ENCODE measurements at places on chromosomes 3 and 15.

DNA sequence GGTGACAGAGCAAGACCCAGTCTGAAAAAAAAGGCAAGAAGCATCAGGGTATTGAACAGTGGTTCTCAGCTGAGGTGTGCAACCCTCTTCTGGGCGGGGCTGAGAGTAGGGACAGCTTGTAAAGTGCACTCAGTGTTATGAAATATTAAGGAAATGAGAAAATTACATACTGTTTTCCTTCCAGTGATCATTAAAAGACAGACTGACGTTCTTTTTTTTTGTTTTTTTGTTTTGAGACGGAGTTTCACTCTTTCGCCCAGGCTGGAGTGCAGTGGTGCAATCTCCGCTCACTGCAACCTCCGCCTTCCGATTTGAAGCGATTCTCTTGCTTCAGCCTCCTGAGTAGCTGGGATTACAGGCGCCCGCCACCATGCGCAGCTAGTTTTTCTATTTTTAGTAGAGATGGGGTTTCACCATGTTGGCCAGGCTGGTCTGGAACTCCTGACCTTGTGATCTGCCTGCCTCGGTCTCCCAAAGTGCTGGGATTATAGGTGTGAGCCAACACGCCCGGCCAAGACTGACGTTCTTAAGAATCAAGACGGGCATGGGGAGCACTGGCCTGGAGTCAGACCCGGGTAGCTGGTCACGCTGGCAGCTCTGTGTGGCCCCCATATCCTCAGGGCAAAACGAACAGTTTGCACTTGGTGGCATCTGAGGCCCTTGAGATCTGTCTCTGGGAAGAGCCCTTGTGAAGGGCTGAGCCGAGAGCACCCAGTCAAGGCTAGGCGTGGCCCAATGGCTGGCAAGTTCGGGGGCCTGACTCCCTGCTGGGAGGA is 11.4 kb downstream of the MAN2A2 start:
- DNase-seq = no peak

DNA sequence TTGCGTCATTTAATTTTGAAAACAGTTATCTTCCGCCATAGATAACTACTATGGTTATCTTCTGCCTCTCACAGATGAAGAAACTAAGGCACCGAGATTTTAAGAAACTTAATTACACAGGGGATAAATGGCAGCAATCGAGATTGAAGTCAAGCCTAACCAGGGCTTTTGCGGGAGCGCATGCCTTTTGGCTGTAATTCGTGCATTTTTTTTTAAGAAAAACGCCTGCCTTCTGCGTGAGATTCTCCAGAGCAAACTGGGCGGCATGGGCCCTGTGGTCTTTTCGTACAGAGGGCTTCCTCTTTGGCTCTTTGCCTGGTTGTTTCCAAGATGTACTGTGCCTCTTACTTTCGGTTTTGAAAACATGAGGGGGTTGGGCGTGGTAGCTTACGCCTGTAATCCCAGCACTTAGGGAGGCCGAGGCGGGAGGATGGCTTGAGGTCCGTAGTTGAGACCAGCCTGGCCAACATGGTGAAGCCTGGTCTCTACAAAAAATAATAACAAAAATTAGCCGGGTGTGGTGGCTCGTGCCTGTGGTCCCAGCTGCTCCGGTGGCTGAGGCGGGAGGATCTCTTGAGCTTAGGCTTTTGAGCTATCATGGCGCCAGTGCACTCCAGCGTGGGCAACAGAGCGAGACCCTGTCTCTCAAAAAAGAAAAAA is 1.2 kb downstream of the B2M start:
- DNase-seq = peak; percentile 85

GRCh38 chr3:69671082-69671952 is 67.9 kb upstream of the MITF start:
- peak; percentile 50 for DNase-seq

DNA sequence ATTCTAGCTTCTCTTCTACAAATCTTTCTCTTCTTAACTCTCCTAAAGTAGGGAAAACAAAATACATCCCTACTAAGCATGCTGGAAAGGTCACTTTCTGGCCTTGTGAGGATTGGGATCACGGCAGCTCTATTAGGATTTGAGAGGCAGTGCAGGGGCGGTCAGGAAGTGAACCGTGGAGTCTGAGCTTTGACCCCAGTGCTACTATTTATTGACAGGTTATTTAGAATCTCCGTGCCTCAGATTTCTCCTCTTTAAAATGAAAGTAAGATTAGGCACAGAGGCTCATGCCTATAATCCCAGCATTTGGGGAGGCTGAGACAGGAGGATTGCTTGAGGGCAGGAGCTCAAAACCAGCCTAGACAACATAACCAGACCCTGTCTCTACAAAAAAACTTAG is 42.0 kb upstream of the CHRM5 start:
- DNase-seq = no peak

DNA sequence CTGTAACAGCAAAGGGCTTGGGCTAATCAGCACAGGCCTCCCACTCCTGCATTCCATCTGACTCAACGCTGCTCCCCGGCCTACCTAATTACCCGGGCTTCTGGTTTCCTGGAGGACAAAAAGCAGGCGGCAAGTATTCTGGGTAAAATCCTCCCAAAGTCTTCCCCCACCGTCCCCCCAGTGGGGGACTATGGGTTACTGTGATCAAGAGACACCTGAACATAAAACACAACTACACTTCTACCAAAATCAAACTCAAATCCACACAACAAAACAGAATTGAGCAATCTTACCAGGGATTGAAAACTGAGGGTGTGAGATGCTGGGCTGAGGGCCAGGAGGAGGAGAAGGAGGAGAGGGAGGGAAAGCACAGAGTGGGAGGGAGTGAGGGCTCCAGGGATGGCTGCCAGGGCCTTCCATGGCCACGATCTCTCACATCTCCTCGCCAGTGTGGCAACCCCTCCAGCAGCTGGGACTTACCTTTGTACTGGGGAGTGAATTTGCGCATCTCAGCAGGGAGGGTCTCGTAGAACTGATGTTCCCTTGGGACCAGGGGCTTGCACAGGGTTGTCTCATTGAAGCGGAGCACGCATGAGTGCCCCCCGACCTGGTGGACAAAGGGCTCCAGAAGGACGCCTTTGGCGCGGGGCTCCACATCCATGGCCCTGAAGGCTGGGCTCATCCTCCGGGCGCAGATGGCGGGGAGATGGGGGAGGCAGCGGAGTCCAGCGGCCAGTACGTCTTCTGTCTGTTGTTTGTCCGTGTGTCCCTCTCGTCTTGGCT is 9.1 kb upstream of the NCKIPSD start:
- peak; percentile 74 for DNase-seq

- DNase-seq = no peak
These were observed 18.9 kb downstream of the SCN5A start for GRCh38 chr3:38630606-38631005.

DNA sequence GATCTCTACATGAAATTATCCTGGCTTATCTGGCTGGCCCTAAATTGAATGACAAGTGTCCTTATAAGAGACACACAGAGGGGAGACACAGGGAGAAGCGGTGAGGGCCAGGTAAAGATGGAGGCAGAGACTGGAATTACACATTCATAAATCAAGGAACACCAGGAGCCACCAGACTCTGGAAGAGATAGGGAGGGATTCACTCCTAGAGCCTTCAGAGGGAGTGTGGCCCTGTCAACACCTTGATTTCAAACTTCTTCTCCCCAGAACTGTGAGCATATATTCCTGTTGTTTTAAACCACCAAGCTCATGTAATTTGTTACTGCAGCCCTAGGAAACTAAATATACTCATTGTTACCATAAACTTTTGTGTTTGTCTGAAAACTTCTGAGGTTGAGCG is 193.7 kb downstream of the THRB start:
- no peak for DNase-seq

DNA sequence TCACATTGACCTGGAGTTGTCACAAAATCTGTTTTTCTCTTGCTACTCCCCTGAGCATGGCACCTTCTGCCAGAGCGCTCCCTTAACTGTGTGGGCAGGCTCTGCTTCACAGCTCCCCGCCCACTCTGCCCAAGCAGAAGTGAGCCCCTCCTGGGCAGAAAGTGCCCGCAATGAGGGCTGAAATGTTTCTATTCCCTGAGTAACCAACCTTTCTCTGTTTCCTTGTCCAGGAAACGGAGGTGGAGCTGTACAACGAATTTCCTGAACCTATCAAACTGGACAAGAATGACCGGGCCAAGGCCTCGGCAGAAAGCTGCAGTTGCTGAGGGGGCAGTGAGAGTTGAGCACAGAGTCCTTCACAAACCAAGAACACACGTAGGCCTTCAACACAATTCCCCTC is 66.3 kb upstream of the ACAD9 start:
- DNase-seq = no peak

DNA sequence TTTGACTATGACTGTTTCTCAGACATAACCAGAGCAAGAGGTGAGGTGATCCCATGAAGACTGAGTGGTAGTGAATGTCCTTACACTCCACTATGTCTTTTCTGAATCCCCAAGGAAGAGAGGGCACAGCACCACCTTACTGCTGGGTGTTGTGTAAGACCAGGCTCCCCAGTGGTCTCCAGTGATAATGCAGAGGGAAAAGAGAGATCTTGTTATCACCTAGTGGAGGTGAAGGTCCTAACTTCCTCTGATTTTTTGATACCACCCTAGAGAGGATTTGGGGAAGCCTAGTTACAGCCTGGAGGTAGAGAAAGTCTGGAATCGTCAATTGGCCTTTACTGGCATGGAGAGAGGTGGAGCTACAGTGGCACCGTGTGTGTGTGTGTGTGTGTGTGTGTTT is 288.0 kb upstream of the BCHE start:
- DNase-seq = no peak

DNA sequence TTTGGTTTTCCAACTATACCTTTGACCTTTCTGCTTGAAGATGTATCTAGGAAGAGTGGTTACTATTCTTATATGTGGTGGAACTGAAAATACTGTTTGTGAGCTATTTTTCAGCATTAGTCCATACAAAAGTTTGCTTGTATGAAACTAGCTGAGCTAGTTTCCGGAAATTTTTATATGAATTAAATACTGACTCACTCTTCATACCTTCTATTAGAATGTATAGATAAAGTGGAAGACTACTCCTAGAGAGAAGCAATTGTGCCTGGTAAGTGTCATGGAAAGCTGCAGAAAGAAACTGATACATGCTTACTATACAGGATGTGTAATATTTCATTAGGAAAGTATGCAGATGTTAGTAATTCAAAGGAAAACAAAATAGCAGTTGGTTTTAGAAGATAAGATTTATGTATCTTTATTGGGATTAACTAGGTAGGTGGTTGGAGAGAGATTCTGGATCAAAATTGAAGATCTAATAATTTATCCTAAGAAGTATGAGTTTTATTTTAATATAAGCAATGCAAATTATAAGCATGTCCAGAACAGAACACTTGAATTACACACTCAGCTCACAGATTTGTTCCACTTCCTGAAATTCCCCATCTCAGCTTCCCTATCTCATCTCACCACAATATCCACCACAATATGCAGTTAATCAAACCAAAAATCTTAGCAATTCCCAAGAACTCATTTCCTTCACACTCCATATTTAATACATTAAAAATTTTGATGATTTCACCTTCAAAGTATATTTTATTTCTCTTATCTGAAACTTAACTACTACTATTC is 82.8 kb downstream of the BCHE start:
- no peak for DNase-seq

DNA sequence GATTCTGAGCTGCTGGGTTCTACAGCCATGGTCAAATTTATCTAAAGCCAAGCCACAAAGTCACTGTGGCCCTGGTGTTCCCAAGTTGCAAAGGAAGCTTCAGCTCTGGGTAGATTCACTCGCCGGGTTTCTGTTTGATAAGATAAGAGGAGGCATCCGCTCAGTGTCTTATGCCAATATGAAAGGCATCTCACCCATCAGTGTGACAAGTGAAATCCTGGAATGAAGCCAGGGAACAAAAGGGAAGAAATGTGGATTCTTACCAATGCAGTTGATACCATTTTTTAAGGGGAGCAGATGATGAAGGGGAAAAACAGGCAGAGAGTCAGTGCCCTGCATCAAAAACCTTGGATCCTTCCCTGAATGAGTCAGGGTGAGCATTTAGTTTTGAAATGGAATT is 2.8 kb upstream of the CPNE4 start:
- no peak for DNase-seq

DNA sequence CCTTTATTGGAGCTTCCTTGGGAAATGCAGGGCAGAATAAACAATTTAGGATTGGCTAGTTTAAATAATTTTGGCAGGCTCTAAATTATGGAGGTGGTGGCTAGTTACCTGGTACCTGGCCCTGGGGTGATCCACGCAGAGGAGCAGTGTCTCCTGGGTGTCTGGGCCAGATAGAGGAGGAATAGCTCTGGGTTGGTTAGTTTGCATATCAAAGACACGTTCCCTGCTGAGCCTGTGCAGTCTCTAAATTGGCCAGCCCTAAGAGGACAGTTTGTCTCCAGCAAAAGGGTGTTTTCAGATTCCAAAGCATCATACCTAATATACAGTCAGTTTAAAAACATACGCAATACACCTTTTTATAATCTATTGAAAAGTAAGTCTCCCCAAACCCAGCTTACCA is 333.3 kb upstream of the TPM1 start:
- DNase-seq = no peak
